ENCODE measurements at places on chromosomes 3 and 15. TPM values are rescaled to one million over a fixed set of nuclear protein-coding genes. Genes with fewer than 3 reads are reported as not detected.

GJD2 gene
- total RNA-seq: not detected

DNA sequence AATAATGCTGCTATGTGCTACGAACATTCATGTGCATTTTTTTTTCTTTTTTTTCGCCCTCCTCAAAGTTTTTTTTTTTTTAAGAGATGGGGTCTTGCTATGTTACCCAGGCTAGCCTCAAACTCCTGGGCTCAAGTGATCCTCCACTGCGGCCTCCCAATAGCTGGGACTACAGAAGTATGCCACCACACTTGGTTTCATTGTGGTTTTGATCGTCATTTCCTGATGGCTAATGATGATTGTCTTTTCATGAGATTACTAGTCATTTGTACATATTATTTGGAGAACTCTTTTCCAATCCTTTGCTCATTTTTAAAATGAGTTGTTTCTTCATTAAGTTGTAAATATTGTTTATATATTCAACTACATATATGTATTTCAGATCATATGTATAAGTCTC lies 48.8 kb downstream of the FBXO22 start:
- H3K27ac ChIP-seq: no peak overlapping the region
- H3K4me3 ChIP-seq: no peak overlapping the region
- H3K36me3 ChIP-seq: no peaks in the 10 kb centered on the region
- peaks cover 34% of the 10 kb centered on the region for H3K27me3 ChIP-seq

GRCh38 chr3:17195856-17196604 lies 311.3 kb downstream of the PLCL2 start:
- no peak overlapping the region for H3K4me3 ChIP-seq
- peaks cover 2% of the 10 kb centered on the region for H3K36me3 ChIP-seq
- DNase-seq: no peak
- no peaks in the 10 kb centered on the region for H3K27me3 ChIP-seq

- H3K4me1 ChIP-seq: no peaks in the 10 kb centered on the region
- DNase-seq: no peak
- H3K27me3 ChIP-seq: peaks cover 7% of the 10 kb centered on the region
- no peak overlapping the region for H3K27ac ChIP-seq
Measured at GRCh38 chr15:67373971-67374370, 119.4 kb downstream of the IQCH start.

NPHP3 gene
- total RNA-seq: 16.7 TPM

- no peaks in the 10 kb centered on the region for H3K4me1 ChIP-seq
- no peaks in the 10 kb centered on the region for H3K36me3 ChIP-seq
- H3K4me3 ChIP-seq: no peak overlapping the region
- H3K27ac ChIP-seq: no peak overlapping the region
- peaks cover 13% of the 10 kb centered on the region for H3K27me3 ChIP-seq
- no peak for DNase-seq
Measured at GRCh38 chr3:194986208-194987043, 284.5 kb downstream of the XXYLT1 start.

GRCh38 chr3:89395456-89395855 lies 288.0 kb downstream of the EPHA3 start:
- no peak overlapping the region for H3K4me3 ChIP-seq
- H3K27me3 ChIP-seq: no peaks in the 10 kb centered on the region
- no peak for DNase-seq
- H3K27ac ChIP-seq: no peak overlapping the region
- H3K36me3 ChIP-seq: no peaks in the 10 kb centered on the region

DNA sequence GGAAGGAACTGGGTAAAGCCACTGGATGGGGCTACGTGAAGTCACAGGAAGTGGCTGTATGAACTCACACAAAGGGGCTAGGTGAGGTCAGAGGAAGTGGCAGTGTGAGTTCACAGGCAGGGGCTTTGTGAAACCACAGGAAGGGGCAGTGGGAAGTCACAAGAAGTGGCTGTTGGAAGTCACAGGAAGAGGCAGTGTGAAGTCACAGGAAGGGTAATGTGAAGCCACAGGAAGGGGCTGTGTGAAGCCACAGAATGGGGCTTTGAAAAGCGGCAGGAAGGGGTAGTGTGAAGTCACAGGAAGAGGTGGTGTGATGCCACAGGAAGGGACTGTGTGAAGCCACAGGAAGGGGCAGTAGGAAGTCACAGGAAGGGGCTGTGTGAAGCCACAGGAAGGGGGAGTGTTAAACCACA lies 34.6 kb downstream of the GASK1A start:
- no peak overlapping the region for H3K4me3 ChIP-seq
- peak; percentile 32 for DNase-seq
- no peaks in the 10 kb centered on the region for H3K27me3 ChIP-seq
- H3K27ac ChIP-seq: no peak overlapping the region
- H3K36me3 ChIP-seq: no peaks in the 10 kb centered on the region
- H3K4me1 ChIP-seq: peaks cover under 1% of the 10 kb centered on the region

DNA sequence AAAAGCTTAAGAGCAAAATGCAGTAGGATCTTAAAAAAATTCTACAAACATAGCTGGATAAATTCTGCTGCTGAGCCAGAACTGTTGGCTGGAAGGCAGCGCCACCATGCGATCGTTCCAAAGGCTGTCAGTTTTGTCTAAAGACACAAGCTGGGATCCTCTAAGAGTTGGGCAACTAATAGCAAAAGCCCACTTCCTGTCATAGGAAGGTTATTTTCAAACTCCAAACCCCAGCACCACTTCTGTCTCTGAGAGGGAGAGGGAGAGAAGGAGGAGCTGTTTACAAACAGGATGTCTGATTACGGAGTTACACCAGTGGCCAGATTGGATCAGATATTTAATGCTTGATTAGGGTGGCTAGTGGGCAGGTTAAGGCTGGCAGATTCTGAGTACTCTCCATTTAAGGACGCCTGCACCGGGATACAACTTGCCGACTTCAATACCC lies 44.0 kb downstream of the EIF4E3 start:
- peaks cover 7% of the 10 kb centered on the region for H3K36me3 ChIP-seq
- H3K4me3 ChIP-seq: no peak overlapping the region
- DNase-seq: peak; percentile 59
- no peak overlapping the region for H3K27ac ChIP-seq
- H3K4me1 ChIP-seq: peaks cover 8% of the 10 kb centered on the region

STRC gene
- 0.44 TPM for total RNA-seq

DNA sequence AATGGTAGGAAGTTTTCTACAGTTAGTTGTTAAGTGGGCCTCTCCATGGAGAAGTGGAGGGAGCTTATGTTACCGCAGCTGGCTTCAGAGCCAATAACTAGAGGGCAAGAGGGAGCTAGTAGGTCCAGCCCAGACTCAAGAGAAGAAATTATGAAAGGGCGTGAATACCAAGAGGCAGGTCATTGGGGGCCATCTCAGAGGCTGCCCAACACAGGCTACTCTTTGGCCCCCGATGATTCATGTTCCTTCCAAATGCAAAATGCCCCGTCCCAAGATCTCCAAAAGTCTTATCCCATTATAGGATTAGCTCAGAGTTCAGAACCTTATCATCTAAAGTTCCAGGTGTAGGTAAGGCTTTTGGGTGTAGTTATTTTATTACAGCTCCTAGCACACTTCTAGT lies 94.5 kb downstream of the FNDC3B start:
- no peaks in the 10 kb centered on the region for H3K27me3 ChIP-seq
- H3K27ac ChIP-seq: peak overlapping the region; percentile 43
- no peak overlapping the region for H3K4me3 ChIP-seq
- no peak for DNase-seq
- peaks cover 70% of the 10 kb centered on the region for H3K4me1 ChIP-seq
- peaks cover 4% of the 10 kb centered on the region for H3K36me3 ChIP-seq

GRCh38 chr3:33004205-33004604 lies 52.8 kb downstream of the CCR4 start:
- no peak overlapping the region for H3K4me3 ChIP-seq
- no peak for DNase-seq
- no peak overlapping the region for H3K27ac ChIP-seq
- H3K4me1 ChIP-seq: peaks cover 82% of the 10 kb centered on the region
- H3K27me3 ChIP-seq: no peaks in the 10 kb centered on the region

DNA sequence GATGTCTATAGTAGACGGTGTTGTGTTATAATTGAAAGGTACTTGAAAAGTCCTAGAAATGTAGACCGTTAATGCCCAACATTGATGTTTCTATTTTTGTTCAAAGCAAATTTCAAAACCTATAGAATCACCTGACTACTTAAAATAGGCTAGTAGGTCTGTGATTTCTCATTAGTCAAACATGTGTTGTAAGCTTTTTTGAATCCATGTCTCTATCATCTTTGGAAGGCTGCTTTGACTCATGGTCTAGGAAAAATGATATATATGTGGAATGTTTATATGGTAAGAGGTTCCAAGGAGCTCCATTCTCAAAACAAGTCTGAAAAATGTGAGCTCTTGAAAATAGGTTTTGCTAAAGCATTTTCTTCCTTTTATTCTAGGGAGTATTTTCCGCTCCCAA lies 375.3 kb downstream of the LPP start:
- no peak overlapping the region for H3K27ac ChIP-seq
- DNase-seq: no peak
- H3K4me1 ChIP-seq: no peaks in the 10 kb centered on the region

DNA sequence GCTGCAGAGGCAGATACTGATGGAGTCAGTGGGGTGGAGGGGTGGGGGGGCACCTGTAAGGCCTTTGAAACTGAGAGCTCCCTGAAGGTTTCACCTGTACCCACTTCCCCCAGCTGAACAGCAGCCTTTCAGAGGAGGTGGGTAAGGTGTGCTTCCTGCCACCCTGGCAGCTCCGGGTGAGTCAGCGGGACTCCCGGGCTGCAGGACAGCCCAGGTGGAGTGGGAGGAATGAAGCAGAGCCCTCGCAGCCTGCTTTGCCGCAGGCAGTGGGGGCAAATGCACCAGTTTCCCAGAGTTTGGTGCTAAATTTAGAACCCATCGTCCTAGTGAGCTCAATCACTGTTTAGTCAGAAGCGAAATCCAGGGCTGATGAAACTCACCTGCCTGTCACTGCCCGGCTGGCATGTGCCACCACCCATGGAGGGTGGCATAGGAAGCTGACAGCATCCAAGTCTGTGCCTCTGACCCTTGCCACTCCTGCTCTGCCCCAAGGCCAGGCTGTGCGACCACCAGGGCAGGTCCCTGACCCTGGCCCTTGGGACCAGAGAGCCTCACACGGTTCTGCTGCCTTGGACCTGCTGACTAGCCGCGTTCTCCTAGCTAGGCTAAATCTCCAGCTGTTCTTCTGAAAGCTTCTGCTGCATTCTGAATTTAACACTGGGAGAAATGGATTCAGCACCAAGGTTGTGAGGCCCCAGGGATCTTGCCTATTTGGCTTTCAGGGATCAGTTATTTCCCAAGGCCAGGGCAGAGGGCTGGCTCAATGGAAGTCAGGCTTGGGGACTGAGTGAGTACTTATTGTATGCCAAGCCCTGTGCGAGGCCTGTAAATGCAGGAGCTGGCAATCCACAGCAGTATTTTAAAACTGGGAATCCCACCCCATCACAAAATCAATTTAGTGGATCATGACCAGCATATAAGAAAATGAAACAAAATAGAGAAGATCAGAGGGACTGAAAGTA lies 67.3 kb upstream of the RASGRF1 start:
- H3K4me3 ChIP-seq: no peak overlapping the region
- H3K27me3 ChIP-seq: peaks cover 2% of the 10 kb centered on the region
- H3K36me3 ChIP-seq: no peaks in the 10 kb centered on the region
- H3K4me1 ChIP-seq: no peaks in the 10 kb centered on the region

- no peak for DNase-seq
- no peaks in the 10 kb centered on the region for H3K36me3 ChIP-seq
- H3K4me1 ChIP-seq: peaks cover 4% of the 10 kb centered on the region
- no peak overlapping the region for H3K27ac ChIP-seq
- H3K4me3 ChIP-seq: no peak overlapping the region
- peaks cover 7% of the 10 kb centered on the region for H3K27me3 ChIP-seq
Measured at GRCh38 chr3:186700267-186700666, 16.9 kb upstream of the KNG1 start.

DNA sequence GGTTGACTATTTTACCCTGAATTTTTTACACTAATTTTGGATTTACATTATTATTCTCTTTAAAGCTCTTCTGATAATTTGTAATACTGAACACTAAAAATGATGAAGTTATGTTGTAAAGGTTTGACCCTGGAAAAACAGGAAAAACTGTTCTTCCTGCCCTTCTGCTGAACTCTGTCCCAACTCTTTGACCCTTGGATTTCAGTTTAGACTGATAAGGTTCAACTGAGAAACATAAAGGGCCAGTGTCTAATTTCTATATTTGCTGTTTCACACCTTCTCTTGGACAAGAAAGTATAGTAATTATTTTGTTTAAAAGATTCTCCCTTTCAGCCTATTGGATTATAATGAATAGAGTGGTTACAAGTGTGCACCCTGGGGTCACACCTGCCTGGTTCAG lies 12.8 kb upstream of the TMOD3 start:
- H3K27ac ChIP-seq: no peak overlapping the region
- DNase-seq: no peak
- H3K27me3 ChIP-seq: no peaks in the 10 kb centered on the region
- no peaks in the 10 kb centered on the region for H3K4me1 ChIP-seq
- peaks cover 16% of the 10 kb centered on the region for H3K36me3 ChIP-seq
- no peak overlapping the region for H3K4me3 ChIP-seq

PDIA5 gene
- total RNA-seq: 21.7 TPM

DNA sequence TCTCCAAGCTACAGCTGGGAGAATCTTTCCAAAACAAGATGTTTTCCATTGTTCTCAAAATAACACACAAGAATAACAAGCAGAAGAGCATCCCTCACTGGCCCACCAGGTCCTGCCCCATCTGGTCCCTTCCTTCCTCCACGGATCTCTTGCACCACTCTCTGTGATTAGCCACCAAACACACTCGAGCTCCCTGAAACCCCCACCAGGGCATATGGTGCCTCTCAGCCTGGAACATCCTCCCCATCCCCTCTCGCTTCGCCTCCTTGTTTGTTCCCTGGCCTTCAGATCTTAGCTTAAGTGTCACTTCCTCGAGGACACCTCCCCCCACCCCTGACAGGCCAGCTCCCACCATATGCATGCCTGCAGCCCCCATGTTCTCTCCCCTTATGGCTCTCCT lies 496.6 kb upstream of the PROK2 start:
- no peaks in the 10 kb centered on the region for H3K36me3 ChIP-seq
- H3K4me3 ChIP-seq: no peak overlapping the region
- H3K27me3 ChIP-seq: peaks cover 2% of the 10 kb centered on the region
- H3K27ac ChIP-seq: no peak overlapping the region

GRCh38 chr3:123642182-123642956 lies 57.5 kb upstream of the HACD2 start:
- DNase-seq: peak; percentile 77
- no peaks in the 10 kb centered on the region for H3K36me3 ChIP-seq
- H3K4me1 ChIP-seq: no peaks in the 10 kb centered on the region
- H3K27ac ChIP-seq: no peak overlapping the region

GRCh38 chr15:71114887-71115566 lies at the start of gene THSD4:
TSS of gene THSD4 (plus strand) at chr15:71115471.
- peak within 1 kb of the TSS; percentile 69 for H3K4me3 ChIP-seq
- DNase-seq: peak; percentile 74
- no peaks in the 10 kb centered on the region for H3K36me3 ChIP-seq
- peaks cover 6% of the 10 kb centered on the region for H3K4me1 ChIP-seq

- no peak overlapping the region for H3K4me3 ChIP-seq
- no peaks in the 10 kb centered on the region for H3K36me3 ChIP-seq
- no peak for DNase-seq
- no peak overlapping the region for H3K27ac ChIP-seq
- no peaks in the 10 kb centered on the region for H3K4me1 ChIP-seq
- no peaks in the 10 kb centered on the region for H3K27me3 ChIP-seq
Measured at GRCh38 chr3:115912372-115912771, 289.1 kb downstream of the GAP43 start.
